ENCODE measurements at places on chromosomes 1 and 21.

- no peak for DNase-seq
Observed at GRCh38 chr1:54376430-54377039, 29.7 kb downstream of the SSBP3 start.

DNA sequence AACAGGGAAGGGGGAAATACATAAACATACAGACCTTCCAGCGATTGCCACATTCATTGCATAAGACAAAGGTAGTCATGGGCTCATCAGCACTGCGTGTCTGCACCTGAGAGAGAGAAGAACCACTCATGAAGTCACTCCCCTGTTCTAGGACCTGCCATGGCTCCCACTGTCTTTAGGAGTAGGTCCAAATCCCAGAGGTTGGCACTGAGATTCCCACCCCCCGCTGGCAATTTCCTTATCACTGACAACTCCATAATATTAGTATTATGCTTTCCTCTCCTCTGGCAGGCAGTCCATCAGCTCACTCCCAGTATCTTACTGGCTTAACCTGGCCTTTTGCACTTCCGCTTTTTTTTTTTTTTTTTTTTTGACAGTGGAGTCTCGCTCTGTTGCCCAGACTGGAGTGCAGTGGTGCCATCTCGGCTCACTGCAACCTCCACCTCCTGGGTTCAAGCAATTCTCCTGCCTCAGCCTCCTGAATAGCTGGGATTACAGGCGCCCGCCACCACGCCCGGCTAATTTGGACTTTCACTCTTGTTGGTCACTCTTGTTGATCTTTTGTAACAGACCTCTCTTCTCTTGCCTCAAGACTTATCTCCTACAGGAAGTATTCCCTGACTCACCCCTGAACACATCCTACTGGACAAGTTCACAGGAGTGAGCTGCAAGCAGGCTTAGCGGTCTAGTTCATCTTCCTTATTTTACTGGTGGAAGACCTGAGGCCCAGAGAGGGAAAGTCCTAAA, 14.8 kb upstream of the ZNF436 start:
- no peak for DNase-seq

- DNase-seq: peak; percentile 62
Observed at GRCh38 chr1:168135921-168136708, 615 bp downstream of the GPR161 start.

- no peak for DNase-seq
Observed at GRCh38 chr1:113031171-113031933, 41.6 kb upstream of the LRIG2 start.

GRCh38 chr1:28066393-28067154, 21.8 kb downstream of the EYA3 start:
- no peak for DNase-seq
